NCI-H187 (cell line): ENCODE measurements at places on chromosomes 16 and 17.

DNA sequence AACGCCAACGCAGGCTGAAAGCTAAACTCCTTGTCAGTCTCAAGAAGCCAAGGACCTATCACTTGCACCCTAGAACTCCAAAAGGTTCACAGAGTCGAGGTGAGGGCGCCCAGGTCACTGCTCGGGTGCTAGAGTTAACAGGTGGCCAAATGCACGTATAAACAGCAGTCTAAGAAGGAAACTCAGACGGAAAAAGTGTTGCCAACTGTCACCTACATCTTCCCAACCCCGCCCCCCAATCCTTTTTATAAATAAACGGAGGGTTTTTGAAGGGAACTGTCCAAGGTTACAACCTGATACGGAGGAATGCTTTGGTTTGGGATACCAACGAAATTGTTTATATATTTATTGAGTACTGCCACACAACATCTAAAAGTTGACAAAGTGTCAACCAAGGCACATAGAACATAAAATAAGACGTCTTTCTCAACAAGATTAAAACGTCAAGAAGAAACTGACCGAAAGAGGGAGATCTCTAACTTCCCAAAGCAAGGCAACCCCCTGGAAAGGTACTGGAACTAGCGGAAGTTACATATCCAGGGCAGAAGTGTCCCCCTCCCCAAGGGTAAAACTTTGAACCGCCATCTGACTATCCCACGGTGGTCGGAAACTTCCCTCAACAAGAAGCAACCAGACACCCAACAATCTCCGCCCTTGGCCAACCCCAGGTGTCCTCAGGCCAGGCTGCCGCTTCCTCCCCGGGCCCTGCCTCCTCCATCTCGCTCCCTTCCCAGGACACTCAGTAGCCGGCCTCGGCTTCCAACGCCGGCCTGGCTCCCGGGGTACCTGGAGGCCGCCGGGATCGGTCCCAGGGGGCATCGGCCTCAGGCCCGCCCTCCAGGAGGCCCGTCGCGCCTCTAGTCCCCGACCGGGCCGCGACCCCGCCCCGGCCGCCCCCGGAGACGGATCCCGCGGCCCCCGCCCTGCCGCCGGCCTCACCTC is 982 bp downstream of the SPAG9 start:
- DNase-seq = peak; percentile 6

- DNase-seq = no peak
Observed at GRCh38 chr16:71796501-71797097, 12.0 kb downstream of the AP1G1 start.

- no peak for DNase-seq
Observed at GRCh38 chr16:14303182-14303618, 232.1 kb downstream of the MRTFB start.

GRCh38 chr16:17018585-17018939 is 452.2 kb downstream of the XYLT1 start:
- no peak for DNase-seq

DNA sequence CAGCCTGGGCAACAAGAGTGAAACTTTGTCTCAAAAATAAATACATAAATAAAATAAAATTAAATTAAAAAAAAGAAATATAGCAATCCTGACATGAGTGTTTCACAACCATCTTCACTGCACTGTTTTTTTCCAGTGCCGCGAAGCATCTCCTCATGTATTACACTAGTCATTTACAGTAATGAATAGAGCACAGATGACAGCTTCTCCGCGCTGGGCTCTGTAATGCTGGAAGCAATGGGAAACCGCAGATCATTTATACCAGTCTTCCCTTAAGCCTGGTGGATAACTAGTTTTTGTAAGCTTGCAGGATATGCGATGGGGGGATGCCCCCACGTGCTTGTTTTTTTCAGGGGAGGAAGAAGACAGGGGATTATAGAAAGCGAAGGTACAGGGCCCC is 86.9 kb downstream of the MYH13 start:
- no peak for DNase-seq

GRCh38 chr17:80183581-80184422 is 14.0 kb downstream of the CARD14 start:
- DNase-seq = no peak

GRCh38 chr17:82334622-82335394 is 1.2 kb upstream of the SECTM1 start:
- no peak for DNase-seq

GRCh38 chr16:78045865-78046581 is 23.7 kb downstream of the CLEC3A start:
- DNase-seq = no peak
